ENCODE measurements at places on chromosomes 13 and 19.

- no peak for DNase-seq
These were observed 12.1 kb upstream of the LGALS13 start for GRCh38 chr19:39590265-39590664.

DNA sequence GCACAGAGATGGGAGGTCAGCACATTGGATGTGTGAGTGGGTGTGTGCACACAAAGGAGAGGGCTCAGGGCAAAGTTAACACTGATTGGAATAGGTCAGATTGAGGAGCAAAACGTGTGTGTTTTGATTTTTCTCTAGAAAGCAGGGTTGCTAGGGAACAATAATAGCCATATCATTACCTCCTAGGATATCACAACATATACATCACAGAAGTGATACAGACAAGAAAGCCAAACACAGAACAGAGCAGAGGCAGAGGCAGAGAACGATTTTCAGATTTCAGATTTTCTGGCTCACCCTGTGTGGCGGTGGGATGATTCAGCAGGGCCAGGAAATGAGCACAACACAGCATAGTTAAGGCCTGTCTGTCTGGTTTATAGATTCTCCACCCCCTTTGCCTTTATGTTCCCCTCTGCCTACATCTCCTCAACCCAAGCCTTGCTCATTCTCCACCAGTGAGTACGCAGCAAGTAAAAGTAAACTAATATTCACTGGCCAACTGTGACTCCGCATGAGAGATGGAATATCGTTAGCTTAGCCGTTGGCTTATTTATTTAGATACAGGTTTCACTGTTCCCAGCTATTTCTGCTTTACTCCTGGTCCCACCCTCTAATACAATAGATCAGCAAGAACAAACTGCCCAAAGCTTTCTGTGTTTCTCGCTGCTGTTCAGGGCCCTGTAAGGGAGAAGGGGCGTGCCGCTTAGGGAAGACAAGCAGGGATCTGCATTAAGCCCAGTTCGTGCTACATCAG lies 182.7 kb upstream of the TSC22D1 start:
- no peak for DNase-seq

DNA sequence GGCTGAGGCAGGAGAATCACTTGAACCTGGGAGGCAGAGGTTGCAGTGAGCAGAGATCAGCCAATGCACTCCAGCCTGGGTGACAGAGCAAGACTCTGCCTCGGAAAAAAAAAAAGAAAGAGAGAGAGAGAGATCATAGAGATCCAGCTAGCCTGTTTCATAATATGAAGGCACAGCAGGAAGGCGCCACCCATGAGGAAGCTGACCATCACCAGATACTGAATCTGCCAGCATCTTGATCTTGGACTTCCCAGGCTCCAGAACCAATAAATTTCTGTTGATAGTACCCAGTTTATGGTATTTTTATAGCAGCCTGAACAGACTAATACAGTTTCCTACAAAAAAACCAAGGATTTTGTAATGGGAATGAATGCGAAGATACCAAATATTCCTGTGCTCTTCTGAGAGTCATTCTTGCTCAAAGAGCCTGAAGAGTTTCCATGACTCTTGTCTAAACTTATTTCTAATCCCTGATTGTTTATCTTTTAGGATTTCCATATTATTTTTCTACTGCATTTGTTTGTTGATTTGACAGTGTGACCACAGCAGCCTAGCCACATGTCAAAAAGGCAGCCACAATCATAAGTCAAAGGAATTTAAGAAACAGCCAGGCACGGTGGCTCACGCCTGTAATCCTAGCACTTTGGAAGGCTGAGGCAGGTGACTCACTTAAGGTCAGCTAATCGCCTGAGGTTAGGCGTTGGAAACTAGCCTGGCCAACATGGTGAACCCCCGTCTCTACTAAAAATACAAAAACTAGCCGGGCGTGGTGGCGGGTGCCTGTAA lies 37.7 kb upstream of the PDCD5 start:
- no peak for DNase-seq

GRCh38 chr19:32232449-32232848 lies 113.0 kb upstream of the ZNF507 start:
- no peak for DNase-seq

- DNase-seq: no peak
These were observed 92.2 kb downstream of the TSHZ3 start for GRCh38 chr19:31257025-31257424.

DNA sequence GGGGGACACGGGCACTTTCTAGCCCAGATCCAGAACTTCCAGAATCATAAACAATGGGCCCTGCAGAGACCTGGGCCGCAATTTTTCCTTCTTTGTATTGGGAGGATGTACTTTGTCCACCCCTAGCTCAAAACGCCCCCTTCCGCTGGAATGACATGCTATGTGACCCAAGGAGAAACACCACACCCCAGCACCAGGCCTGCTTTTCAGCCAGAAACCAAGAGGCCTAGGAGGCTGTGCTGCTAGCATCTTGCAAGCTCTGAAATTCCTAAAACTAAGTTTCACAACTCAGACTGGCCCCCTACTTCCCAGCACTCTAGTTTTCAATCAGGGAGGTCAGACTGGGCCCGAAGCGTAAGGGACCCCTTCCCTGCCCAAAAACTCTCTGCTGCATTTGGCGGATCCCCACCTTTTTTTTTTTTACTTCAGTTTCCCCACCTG lies 538 bp downstream of the LSM4 start:
- DNase-seq: peak; percentile 59

DNA sequence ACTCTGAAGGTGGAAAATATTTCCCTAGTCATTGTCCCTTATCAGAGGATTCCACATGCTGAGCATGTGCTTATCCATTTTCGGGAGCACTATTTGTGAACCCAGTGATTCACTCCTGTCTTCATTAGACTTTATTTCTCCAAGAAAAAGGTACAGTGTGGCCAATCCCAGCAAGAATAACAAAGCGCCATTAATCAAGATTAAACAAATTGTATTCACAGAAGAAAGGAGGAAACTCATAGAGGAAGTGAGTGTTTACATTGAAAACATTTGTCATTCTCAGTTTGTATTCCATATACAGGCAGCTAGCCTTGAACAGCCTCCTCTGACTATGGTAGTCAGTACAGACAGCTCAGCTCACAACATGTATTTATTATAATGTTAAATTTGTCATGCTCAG lies 1669.9 kb upstream of the SPRY2 start:
- DNase-seq: no peak

DNA sequence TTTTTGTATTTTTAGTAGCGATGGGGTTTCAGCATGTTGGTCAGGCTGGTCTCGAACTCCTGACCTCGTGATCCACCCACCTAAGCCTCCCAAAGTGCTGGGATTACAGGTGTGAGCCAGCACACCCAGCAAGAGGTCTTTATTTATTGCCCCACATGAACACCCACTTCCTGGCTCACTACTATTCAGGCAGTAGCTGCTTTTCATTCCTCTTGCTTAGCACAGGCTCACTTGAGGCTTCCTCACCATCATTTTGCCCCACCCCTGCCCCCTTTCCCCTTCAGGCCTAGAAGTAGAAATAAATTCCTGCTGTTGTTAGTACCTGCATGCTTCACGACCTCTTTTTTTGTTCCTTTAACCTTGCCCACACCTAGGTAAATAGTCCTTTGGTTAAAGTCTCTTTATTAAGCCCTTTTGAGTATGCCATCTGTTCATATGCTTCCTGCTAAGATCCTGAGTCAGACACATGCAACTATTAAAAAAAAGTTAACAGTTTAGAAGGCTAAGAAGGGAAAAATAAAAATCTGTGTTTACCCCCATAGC lies 33.5 kb upstream of the ITM2B start:
- no peak for DNase-seq

DNA sequence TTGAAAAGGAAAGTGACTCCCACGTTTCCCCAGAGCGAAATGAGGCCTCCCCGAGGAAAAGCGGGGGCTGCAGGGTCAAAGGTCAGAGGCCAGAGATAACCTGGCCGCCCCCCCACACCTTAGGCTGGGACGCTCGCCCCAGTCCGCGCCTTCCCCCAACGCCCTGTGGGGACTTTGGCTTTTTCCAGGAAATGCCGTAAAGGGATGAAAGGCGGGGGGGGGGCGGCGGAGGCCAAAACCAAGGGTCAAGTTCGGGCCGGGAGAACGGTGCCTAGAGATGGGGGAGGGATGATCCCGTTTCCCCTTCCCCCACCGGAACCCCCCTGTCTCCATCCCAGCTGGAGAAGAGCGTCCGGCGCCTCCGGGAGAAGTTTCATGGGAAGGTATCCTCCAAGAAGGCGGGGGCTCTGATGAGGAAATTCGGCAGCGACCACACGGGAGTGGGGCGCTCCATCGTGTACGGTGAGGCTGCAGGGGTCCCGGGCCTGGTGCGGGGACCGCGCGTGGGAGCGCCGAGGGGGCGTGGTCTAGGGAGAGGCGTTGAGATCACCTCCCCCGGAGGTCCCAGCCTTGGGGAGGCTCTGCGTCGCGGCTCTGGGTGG lies 575 bp downstream of the SHFL start:
- DNase-seq: no peak

- DNase-seq: no peak
These were observed 35.9 kb upstream of the MAB21L1 start for GRCh38 chr13:35512271-35512920.

DNA sequence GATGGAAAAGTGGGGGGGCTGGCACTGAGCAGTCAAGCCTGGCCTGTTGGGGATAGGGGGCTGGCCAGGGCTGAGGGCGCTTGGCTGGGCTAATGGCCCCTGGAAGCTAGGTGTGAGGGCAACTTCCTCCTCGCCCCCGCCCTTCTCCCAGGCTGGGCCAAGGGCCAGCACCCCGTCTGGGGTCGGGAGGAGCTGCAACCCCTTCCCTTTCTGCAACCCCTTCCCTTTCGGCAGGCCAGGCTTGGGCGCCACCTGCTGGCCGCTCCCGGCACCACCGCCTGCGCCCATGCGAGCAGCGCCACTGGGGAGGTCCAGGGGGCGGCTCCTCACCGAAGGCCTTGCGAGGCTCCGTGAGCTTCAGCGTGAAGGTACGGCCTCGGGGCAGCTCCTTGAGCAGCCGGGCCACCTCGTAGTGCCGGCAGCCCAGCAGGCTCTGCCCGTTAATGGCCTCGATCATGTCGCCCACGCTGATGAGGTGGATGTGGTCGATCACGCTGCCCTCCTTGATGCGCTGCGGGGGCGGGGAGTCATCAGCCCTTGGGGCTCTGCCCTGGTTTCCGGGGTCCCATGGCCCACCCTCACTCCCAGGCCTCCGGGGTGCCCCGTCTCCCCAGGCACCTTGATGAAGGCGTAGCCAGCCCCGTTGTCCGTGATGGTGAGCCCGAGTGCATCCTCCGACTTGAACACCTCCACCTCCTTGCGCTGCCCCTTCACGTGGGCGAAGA lies 5.0 kb upstream of the PTGER1 start:
- peak; percentile 51 for DNase-seq

- no peak for DNase-seq
These were observed 8.8 kb upstream of the TNFSF9 start for GRCh38 chr19:6521718-6522646.

DNA sequence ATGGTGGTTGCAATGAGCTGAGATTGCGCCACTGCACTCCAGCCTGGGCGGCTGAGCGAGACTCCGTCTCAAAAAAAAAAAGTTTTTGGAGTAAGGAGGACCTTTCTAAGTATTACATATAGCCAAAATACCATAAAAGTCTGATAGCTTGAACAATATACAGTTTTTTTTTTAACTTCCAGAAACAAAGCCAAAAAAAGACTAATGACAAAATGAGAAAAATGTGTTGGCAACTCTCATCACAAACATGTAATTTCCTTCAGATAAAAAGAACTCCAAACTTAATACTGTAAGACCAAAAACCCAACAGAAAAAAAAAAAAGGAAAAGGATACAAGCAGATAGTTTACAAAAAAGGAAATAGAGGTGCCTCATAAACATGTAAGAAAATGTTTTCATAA lies 68.2 kb upstream of the MED4 start:
- DNase-seq: no peak

GRCh38 chr13:72559716-72560115 lies 167.7 kb downstream of the MZT1 start:
- DNase-seq: no peak

DNA sequence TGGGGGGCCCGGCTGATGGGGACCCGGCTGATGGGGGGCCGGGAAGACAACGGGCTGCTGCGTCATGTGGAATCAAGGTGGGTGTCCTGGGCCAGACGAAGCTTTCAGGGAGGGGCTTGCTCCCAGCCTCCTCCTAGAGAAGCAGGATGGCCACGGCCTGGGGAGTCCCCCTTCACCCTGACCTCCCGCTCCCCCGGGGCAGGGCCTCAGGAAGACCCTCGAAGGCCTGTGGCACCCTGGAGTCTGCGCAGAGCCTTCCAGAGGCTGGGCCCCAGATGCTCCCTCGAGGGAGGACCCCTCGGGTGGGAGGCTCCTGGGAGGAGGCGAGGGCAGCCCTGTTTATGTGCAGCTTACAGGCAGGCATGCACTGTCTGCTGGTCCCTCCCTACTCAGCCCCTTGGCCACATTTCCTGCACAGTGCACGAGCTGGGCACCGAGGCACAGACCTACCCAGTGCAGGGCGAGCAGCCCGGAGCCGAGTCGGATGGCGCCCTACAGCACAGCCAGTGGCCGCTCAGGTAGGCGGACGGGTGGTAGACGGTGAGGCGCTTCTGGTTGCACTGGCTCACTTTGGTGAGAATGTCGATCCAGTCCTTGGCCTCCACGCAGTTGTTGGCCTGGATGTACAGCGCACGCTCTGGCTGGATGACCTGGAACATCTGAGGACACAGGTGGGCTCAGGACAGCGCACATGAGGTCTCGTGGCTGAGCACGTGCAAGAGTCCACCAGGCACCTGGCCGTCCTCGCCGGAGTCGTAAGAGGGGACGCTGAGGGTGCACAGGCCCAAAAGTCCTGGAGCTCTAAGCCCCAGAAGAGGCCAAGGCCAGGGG lies 22.4 kb upstream of the C13orf46 start:
- no peak for DNase-seq

DNA sequence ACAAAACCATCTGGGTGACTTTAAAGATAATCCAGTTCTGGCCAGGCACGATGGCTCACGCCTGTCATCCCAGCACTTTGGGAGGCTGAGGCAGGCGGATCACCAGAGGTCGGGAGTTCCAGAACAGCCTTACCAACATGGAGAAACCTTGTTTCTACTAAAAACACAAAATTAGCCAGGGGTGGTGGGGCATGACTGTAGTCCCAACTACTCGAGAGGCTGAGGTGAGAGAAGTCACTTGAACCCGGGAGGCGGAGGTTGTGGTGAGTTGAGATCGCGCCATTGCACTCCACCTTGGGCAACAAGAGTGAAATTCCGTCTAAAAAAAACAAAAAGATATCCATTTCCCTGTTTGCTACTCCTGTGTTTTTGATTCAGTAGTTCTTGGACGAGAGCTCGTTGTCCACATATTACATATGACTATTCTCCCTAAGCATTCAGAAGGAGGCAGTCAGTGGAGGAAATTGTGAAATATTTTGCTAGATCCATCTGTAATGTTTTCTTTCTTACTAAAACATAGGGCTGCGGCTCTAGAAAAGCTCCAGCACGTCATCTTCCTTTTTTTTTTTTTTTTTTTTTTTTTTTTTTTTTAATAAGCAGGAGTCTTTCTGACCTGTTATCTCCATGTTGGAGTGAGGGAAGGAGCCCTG lies 33.6 kb downstream of the ZNF701 start:
- DNase-seq: no peak

All from SK-N-DZ (cell line).